ENCODE measurements at places on chromosomes 11 and 22. TPM values are rescaled to one million over a fixed set of nuclear protein-coding genes. Genes with fewer than 3 reads are reported as not detected.

TBCEL gene
- total RNA-seq, result 19.4 TPM

RAB38 gene
- total RNA-seq, result 0.28 TPM

COX8A gene
- 89.1 TPM for total RNA-seq

ZNF214 gene
- total RNA-seq, result not detected

KDM4E gene
- total RNA-seq, result not detected

DNA sequence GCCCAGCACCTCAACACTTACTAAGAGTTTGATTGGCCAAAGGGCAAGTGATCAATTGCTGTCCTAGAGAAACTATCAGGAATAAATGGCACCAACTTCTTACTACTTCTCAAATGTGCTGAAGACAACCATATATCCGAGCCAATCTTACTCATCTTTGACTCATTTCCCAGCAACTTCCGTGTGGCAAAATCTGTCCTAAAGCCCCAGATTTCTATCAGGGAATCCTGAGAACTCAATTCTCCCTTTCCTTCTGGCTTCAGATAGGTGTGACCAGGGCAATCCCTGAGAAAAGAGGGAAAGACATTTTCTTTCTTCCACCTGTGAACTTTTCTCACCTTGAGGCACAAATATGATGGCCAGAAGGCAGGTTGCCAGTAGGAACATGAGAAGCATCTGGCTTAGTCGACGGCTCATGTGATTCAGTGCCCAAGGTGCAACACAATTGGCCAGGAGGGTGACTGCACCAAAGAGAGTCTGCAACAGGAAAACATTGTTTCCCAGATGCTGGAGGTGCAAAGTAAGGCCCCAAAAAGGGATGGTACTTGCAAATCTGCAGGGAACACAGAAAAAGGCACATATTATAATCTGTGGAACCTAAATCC lies 21.8 kb upstream of the SLC22A24 start:
- DNase-seq, result no peak
- H3K4me3 ChIP-seq, result no peak overlapping the region
- H3K27ac ChIP-seq, result no peak overlapping the region
- H3K27me3 ChIP-seq, result peaks cover 37% of the 10 kb centered on the region
- H3K4me1 ChIP-seq, result no peaks in the 10 kb centered on the region

GRCh38 chr11:132751516-132752250 lies 780.6 kb downstream of the OPCML start:
- no peak overlapping the region for H3K4me3 ChIP-seq
- H3K27ac ChIP-seq, result no peak overlapping the region
- no peaks in the 10 kb centered on the region for H3K27me3 ChIP-seq
- H3K36me3 ChIP-seq, result no peaks in the 10 kb centered on the region
- DNase-seq, result no peak

DNA sequence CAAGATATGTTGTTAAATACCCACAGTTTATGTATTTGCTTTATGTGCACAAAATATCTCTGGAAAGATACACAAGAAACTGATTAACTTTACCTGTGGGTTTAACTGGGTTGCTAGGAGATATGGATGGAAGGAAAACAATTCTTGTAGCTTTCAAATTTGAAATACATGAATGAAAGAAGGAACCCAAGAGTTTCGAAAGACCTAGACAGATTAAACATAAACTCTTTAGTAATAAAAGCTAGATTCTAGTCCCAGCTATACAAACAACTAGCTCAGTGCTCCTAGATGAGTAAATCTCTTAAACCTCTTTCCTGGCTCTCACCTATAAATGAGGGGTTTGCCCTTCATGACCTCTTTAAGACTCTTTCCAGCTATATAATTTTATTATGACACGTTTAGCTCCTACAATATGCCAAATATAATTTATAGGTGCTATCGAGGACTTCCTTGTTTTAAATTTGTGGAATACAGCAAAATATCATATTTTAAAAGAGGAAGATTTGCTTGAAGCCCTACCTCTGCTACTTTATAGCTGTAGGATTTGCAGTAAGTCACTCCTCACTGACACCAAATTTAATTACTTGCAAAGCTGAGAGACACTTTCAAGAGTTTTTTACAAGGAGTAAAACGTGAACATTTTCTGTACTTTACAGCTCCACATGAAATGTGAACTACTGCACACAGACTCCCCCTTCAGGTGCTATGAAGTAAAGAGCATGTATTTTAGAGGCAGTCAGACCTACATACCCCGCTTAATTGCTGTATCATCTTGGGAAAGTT lies 50.7 kb downstream of the RRAS2 start:
- DNase-seq, result no peak
- peaks cover under 1% of the 10 kb centered on the region for H3K4me1 ChIP-seq
- H3K36me3 ChIP-seq, result no peaks in the 10 kb centered on the region
- no peak overlapping the region for H3K27ac ChIP-seq
- no peaks in the 10 kb centered on the region for H3K27me3 ChIP-seq

DNA sequence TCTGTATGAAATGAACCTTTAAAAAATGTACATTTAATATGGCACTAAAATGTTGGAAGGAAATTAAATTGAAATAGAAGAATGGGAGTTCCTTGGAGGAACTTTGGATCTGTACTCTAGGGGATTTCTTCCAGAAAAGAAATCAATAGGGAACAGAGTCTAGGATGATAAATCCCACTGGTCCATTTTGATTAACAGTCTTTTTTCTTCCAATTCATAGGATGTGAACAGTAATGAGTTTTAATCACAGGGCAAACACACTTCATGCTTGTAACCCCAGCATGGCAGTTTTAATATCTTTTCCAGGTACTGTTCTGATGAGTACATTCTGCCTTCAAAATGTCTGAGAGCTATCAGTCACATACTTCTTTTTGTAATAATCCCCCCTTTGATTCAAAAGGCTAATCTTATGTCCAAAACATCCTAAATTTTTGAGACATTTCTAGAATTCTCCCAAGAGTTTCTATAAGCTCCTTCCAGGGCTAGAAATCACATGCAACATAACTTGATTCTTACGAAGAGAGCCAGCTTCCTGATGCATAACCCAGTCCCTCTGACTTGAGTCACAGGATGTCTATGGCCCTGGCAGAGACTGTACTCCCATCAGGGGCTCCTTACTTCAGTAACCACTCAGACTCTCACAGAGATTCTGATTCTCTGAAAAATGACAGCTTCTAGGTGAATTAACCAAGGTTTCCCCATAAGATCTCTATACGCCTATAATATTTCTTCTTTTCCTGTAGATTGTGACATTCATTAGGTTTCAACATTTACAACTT lies 112.9 kb downstream of the SLC36A4 start:
- H3K36me3 ChIP-seq, result no peaks in the 10 kb centered on the region
- H3K27ac ChIP-seq, result no peak overlapping the region
- no peaks in the 10 kb centered on the region for H3K27me3 ChIP-seq
- H3K4me3 ChIP-seq, result no peak overlapping the region
- no peak for DNase-seq

DNA sequence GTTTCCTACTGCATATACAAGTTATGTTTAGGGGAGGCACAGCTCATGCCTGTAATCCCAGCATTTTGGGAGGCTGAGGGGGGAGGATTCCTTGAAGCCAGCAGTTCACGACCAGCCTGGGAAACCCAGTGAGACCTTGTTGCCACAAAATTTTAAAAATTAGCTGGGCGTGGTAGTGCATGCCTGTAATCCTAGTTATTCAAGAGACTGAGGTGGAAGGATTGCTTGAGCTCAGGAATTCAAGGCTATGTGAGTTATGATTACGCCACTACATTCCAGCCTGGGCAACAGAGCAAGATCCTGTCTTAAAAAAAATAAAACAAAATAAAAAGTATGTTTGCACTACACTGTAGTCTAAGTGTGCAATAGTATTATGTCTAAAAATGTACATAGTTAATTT lies 108.8 kb upstream of the TEAD1 start:
- H3K4me1 ChIP-seq, result no peaks in the 10 kb centered on the region
- no peak overlapping the region for H3K27ac ChIP-seq
- no peaks in the 10 kb centered on the region for H3K27me3 ChIP-seq
- H3K36me3 ChIP-seq, result no peaks in the 10 kb centered on the region

- peaks cover 7% of the 10 kb centered on the region for H3K36me3 ChIP-seq
- DNase-seq, result no peak
- H3K27me3 ChIP-seq, result no peaks in the 10 kb centered on the region
- peaks cover 49% of the 10 kb centered on the region for H3K4me1 ChIP-seq
- peak overlapping the region; percentile 9 for H3K27ac ChIP-seq
Observed at GRCh38 chr11:72735495-72736027, 16.6 kb downstream of the ARAP1 start.

DNA sequence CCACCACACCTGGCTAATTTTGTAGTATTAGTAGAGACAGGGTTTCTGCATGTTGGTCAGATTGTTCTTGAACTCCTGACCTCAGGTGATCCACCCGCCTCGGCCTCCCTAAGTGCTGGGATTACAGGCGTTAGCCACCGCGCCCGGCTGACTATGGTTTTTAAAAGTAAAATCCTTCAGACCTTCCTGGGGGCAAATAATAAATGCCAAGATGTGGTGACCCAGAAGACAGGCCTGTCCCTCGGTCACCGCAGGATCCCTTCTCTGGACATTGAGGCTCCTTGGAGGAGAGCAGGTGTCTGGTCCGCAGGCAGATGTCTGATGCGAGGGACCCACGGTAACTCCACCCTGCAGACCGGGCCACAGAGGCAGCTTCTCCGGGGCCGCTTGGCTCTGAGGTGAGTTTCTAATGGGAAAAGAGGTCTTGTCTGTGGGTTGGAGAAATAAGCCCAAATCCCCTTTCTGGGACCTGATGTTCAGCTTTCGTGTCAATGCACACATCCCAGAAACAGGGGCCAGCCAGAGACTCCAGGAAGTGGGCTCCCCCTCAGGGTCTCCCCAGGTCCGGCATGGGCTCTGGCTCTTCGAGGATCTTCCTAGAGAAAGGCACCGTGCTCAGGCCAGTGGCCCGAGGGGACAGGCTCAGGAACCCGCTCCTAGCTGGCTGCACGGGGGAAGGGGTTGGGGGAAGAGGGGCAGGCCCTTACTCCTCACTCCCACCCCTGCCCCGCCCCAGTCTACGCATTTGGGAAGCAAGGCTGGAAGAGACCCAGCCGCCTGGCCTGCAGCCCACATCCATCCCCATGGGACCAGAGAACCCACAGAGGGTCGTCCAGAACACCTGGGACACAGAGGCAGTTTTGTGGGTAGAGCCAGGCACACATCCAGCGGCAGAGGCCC lies 100.6 kb downstream of the WNT7B start:
- H3K4me1 ChIP-seq, result no peaks in the 10 kb centered on the region
- no peak overlapping the region for H3K27ac ChIP-seq
- no peak for DNase-seq
- no peaks in the 10 kb centered on the region for H3K36me3 ChIP-seq
- H3K27me3 ChIP-seq, result peaks cover 27% of the 10 kb centered on the region

DNA sequence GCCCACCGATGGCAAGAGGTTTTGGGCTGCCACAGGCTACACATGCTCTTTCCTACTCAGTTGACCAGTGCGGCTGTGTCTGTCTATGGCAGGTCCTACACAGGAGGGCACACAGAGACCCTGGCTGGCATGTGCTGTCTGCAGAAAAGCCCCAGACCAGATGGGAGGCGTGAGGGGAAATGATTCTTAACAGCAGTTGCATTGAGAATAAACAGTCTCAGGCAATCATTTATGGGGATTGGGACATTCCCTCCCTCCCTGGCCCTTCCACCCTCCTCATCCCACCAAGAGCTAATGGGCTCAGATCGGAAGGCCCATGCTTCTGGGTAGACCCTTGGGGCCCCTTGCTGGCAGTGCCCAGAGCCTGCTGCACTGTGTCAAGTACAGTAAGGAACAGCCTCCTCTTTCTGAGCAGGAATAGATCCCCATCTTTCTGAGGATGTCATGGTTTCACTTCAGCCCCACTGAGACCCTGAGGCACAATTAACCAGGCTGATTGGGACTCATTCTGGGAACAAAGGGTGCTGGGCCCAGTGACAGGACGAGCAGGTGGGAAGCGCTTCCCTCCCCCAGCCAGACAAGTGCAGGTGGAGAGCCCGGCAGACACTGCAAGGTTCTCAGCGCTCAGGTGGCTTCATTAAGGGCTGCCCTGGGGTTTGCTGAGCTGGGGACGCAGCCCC lies 28.3 kb downstream of the TSPAN18 start:
- H3K4me1 ChIP-seq, result peaks cover 5% of the 10 kb centered on the region
- H3K4me3 ChIP-seq, result no peak overlapping the region
- no peak overlapping the region for H3K27ac ChIP-seq
- DNase-seq, result no peak

DNA sequence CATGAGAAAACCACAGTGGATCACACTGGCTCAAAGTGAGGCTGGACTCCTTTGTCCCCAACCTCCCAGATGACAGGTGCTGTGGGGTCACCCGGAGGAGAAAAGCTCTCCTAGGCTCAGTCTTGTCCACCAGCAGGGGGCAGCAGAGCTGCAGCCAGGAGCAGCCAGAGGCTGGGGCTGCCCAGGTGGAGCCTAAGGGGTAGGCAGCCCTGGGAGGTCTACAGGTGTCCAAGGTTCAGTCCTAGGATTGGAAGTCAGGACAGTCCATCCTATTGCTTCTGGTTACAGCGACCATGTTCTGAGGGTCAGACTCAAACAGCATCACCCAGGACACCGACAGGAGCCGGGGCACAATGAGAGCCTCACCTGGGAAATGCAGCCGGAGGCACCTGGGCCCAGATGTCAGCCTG lies 77.6 kb upstream of the IGLL5 start:
- H3K27ac ChIP-seq, result no peak overlapping the region
- peaks cover 49% of the 10 kb centered on the region for H3K4me1 ChIP-seq
- H3K27me3 ChIP-seq, result no peaks in the 10 kb centered on the region
- H3K36me3 ChIP-seq, result no peaks in the 10 kb centered on the region

GRCh38 chr22:28034760-28035401 lies 115.8 kb upstream of the PITPNB start:
- no peak for DNase-seq
- H3K4me1 ChIP-seq, result peaks cover 7% of the 10 kb centered on the region
- H3K27me3 ChIP-seq, result no peaks in the 10 kb centered on the region

DNA sequence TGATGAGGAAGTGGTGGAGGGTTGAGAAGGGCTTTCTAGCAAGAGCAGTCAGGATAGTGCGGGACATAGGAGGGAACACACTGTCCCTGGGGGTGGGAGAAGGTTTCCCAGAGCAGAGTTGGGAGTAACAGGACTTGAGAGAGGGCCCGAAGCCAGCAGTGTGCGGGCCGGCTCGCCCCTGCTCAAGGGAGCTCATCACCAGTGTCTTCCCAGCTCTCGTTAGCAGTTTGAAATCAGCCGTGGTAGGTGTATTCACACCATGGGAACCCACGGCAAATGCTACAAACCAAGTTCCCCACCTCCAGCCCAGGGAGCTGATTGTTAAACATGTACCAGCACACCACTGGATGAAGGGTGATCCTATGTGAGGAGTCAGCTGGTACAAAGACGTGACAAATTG lies 66.2 kb upstream of the EIF3D start:
- H3K4me3 ChIP-seq, result no peak overlapping the region
- DNase-seq, result no peak
- no peaks in the 10 kb centered on the region for H3K36me3 ChIP-seq
- no peaks in the 10 kb centered on the region for H3K27me3 ChIP-seq
- no peaks in the 10 kb centered on the region for H3K4me1 ChIP-seq

GRCh38 chr11:130519128-130519932 lies 70.9 kb downstream of the ADAMTS15 start:
- DNase-seq, result no peak
- no peaks in the 10 kb centered on the region for H3K27me3 ChIP-seq
- H3K4me1 ChIP-seq, result no peaks in the 10 kb centered on the region
- no peak overlapping the region for H3K4me3 ChIP-seq
- no peak overlapping the region for H3K27ac ChIP-seq

- H3K4me3 ChIP-seq, result no peak overlapping the region
- no peaks in the 10 kb centered on the region for H3K4me1 ChIP-seq
- DNase-seq, result no peak
- H3K27ac ChIP-seq, result no peak overlapping the region
- no peaks in the 10 kb centered on the region for H3K27me3 ChIP-seq
- no peaks in the 10 kb centered on the region for H3K36me3 ChIP-seq
Observed at GRCh38 chr11:10906521-10906920, 48.7 kb upstream of the ZBED5 start.
